NCI-H524 treated with DMSO at 0.1 percent for 48 hours (cell line): ENCODE measurements at places on chromosomes 1 and 21.

GRCh38 chr1:36273024-36273423 lies 33.1 kb upstream of the SH3D21 start:
- DNase-seq = no peak

GRCh38 chr1:55288245-55288644 lies 73.1 kb upstream of the USP24 start:
- no peak for DNase-seq

DNA sequence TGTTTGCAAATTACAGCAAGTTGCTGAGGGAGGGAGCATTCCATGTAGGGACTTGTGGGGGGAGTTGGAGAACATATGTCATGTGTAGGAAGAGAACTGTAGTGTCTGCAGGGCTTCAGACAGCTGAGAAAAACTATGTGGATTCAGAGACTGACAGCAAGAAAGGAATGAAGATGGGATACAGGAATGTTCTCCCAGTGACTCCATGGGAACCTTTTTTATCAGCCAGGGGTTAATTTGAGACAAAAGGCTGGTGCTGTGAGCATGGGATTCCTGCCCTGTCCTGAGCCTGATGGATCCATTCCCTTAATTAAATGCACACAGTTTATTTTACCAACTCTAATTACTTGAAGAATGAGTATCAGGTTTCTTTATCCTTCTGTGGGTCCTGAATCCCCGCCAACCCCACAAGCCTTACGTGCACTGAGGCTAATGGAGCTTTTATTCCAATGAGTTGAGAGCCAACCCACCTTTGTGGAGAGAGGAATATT lies 26.5 kb upstream of the PLXNA2 start:
- peak; percentile 75 for DNase-seq

DNA sequence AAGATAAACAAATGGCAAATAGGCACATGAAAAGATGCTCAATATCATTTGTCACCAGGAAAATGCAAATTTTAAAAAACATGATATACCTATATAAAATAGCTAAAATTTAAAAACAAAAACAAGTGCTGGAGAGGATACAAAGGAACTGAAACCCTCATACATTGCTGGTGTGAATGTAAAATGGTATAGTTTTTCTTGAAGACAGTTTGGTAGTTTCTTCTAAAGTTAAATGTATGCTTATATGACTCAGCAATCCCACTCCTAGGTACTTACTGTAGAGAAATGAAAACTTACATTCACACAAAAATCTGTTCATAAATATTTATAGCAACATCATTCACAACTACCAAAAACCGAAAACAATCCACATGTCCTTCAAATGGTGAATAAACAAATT lies 11.2 kb downstream of the TAF12 start:
- DNase-seq = no peak
